ELR (cell line): ENCODE measurements at places on chromosomes 16 and 17.

DNA sequence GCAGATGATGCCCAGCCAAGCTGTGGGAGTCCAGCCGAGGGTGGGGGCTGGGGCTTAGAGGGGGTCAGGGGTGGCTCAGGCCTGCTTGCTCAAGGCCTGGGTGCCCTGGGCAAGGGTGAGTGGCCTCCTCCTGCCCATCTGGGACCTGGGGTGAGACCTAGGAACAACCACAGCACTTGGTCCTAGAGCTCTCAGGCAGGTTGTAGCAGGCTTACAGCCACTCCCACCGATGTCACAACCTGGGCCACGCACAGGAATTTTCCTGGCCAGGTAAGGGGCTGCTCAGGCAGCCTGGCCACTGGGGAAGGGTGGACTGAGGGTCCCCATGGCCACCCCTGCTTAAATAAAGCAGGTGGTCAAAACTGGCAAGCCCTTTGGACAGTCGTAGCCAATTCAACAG is 6.3 kb upstream of the SREBF1 start:
- DNase-seq = no peak

GRCh38 chr17:11880714-11881113 is 116.6 kb downstream of the ZNF18 start:
- peak; percentile 27 for DNase-seq

DNA sequence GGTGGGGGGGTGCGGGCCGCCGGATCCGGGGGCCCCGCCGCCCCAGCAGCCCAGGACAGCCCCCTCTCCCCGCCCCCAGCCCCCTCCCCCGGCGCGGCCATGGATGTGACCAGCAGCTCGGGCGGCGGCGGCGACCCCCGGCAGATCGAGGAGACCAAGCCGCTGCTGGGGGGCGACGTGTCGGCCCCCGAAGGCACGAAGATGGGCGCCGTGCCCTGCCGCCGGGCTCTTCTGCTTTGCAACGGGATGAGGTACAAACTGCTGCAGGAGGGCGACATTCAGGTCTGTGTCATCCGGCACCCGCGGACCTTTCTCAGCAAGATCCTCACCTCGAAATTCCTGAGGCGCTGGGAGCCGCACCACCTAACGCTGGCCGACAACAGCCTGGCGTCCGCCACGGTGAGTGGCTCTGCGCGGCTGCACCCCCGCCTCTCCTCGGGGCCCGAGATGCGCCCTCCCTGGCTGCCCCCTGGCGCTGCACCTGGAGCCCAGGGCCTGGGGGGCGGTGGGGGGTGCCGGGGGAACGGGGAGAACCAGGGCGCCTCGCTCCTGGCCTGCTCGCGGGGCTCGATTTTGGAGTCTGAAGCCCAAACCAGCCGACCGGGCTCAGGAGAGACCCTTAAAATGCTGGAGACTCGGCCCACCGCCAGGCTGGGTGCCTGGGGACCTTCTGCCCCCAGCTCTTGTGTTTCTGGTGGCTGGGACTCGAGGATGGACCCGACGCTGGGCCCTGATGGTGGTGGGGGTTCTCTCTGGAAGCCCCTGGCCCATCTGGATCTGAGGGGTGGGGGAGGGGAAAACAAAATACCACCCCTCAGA is 744 bp downstream of the CMIP start:
- DNase-seq = peak; percentile 72

- peak; percentile 40 for DNase-seq
Observed at GRCh38 chr16:53755026-53755910, 51.3 kb downstream of the FTO start.

GRCh38 chr17:50039058-50039457 is 16.9 kb upstream of the ITGA3 start:
- DNase-seq = no peak

GRCh38 chr17:28729950-28730330 is 1.4 kb downstream of the NEK8 start:
- DNase-seq = no peak

GRCh38 chr17:65455972-65456343 is 105.5 kb downstream of the AXIN2 start:
- peak; percentile 19 for DNase-seq

- peak; percentile 62 for DNase-seq
Observed at GRCh38 chr16:88747588-88748301, 37.3 kb downstream of the PIEZO1 start.

GRCh38 chr16:66274335-66275110 is 92.0 kb upstream of the CDH5 start:
- DNase-seq = peak; percentile 53

- peak; percentile 62 for DNase-seq
Observed at GRCh38 chr17:42979511-42980273, at the start of gene PTGES3L. PTGES3L (minus strand) TSS chr17:42980080; CDS start chr17:42980053, 27 bp downstream.

GRCh38 chr16:12341966-12342365 is 365.4 kb downstream of the SNX29 start:
- peak; percentile 65 for DNase-seq

DNA sequence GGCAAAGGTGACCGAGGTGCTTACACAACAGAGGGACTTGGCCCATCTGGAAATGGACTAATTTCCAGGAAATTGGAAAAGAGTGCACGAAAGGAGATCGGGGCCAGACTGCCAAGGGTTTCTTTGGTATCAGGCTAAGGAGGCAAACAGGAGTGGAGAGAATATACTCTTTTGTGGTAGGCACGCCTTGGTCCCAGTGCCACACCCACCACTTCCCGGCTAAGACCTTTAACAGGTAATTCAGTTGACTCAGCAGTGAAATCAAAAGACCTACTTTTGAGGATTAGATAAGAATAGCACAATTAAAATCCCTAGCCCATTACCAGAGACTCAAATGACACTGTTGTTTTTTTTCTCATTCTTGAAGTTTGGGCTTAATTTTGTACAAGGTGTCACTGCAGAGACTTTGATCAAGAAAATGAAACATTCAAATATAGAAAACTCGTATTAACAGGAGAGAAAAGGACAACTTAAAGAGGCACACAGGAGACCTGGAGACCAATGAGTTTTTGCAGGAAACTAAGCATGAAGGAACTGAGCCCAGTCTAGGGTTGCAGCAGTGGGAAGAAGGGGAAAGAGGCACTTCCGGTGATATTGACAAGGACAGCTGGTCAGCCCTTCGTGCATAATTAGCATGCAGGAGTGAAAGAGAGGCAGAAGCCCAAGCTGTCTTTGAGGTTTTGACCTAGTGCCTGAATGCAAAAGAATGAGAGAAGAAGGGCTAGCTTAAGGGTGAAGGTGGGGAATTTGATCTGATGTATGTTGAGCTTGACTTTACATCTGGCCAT is 265.5 kb upstream of the CCL2 start:
- no peak for DNase-seq
